ENCODE measurements at places on chromosomes 7 and 10.

DNA sequence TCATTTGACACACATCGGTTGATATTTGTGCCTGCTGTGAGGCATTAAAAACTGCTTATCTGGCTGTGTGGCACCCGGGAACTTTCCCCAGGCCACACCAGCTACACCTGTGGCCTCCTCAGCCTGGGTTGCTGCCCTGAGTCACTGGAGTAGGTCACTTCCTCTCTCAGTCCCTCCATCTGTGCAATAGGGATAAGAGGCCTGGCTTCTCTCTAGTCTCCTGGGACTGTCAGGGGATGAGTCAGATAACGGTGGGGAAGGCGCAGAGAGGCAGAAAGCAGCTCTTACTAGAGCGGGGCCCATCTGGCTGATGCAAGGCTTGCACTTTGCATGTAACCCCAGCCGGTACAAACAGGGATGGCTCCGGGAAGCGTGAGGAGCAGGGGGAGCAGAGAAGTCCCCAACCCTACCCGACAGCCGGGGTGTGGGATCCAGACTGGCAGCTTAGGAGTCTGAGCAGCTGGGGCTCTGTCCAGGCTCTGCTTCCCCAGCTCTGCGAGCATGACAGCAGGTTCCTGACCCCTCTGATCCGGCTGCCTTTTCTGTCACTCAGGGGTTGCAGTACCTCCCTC, 34.0 kb downstream of the DNAJB12 start:
- DNase-seq = peak; percentile 36

DNA sequence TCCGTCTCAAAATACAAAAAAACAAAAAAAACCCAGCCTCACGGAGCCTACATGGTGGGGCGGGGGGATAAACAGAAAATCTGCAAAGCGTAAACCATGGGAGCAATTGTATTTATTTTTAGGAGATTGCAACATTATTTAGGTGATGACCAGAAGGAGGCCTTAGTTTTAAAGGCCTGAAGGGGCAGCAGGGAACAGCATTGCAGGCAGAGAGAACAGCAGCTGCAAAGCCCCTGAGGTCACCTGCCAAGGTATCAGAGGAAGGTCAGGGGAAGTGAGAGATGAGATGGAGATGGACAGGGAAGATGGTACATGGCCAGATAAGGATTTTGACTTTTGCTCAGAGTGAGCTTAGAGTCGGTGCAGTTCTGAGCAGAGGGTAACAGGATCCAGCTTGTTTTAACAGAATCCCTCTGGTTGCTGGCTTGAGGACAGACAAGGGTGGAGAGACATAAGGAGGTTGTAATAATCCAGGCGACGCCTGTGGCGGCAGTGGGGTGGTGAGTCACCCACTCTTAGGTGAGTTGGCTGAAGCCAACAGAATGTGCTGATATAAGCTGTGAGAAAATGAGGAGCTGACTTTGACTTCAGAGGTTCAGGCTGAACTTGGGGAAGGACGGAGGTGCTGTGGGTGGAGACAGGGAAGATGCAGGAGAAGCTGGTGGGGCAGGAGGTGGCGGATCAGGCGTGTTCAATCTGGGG, 82.3 kb upstream of the GTF2I start:
- DNase-seq = no peak

DNA sequence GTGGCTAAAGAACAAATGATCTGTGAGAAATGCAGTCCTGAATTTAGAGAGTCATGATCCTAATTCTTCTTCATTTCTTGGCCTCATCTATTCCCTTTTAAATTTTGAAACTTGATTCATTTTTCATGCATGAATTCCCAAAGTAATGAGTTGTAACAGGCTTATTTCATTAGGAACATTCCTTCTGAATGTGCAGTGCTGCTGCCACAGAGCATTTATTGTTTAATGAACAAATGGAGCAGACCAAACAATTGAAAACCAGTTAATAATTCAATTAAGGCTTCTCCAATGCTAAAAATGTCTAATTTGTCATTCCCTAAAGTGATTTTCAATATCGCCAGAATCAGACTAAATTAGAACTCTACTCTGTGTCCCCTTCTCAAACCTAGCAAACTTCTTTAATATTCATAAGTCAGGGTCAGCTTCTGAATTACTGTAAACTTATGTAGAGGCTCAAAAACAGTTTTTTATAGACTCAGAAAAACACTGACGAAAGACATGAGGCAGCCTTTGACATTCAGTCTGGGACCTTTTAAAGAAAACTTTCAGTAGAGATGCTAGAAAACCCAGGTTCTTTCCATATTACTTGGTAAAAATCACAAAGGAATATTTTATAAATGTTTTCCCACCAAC, 14.5 kb downstream of the LSMEM1 start:
- DNase-seq = no peak

DNA sequence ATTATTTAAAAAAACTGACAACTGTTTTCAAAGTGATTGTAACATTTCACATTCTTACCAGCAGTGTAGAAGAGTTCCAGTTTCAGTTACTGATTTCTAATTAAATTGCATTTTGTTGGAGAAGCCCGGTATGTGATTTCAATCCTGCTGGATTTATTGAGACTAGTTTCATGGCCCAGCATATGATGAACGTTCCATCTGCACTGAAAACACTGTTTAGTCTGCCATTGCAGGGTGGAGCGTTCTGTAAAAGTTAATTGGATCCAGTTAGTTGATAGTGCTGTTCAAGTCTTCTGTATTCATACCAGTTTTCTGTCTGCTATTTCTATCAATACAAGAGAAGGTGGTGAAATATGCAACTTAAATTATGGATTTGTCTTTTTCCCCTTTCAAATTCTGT, 37.3 kb upstream of the CCNY start:
- DNase-seq = no peak

DNA sequence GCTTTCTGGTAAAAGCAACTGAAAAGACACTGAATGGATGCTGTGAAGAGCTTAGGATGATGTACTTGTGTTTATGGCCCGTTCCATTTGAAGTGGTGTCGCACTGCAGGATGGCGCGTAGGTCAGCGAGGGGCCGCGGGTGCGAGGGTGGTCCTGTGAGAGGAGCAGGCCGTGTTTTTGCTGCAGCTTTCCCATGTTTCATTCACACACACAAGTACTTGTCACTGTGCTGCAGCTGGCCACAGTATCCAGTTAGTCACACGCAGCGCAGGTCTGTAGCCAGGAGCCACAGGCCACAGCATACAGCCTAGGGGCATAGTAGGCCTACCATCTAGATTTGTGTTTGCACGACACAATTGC, 23.2 kb downstream of the WIPI2 start:
- DNase-seq = no peak

GRCh38 chr7:121219026-121219425, 109.8 kb upstream of the WNT16 start:
- no peak for DNase-seq

- DNase-seq = no peak
Observed at GRCh38 chr10:108791030-108791429, 1132.3 kb downstream of the XPNPEP1 start.

- DNase-seq = no peak
Observed at GRCh38 chr7:80923211-80923612, 4.4 kb upstream of the SEMA3C start.

DNA sequence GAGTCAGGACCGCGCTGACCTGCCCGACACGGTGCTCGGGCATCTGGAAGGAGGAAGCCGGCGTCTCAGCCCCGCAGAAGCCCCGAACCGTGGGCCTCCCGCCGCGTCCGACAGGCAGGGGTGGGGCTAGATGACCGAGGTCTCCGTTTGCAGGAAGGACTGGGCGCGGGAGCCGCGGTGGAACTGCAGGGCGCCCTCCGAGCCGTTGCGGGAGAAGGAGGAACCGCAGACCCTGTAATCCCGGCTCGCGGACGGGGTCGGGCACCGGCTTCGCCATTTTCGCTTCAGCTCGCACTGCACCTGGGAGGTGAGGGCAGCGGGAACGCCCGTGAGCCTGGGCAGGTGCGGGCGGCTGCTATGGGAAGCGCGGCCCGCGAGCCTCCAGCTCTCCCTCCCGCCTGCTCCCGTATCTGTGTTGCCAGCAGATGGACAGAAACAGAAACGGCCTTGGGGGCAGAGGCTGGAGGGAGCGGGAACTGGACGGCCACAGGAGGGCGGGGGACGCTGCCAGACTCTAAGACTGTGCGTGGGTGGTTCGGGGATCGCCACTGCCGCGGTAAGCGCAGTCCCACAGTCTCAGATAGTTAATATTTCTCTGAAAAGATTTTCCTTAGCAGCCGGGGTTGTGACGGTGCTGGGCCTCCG, 114.1 kb downstream of the VIPR2 start:
- no peak for DNase-seq

DNA sequence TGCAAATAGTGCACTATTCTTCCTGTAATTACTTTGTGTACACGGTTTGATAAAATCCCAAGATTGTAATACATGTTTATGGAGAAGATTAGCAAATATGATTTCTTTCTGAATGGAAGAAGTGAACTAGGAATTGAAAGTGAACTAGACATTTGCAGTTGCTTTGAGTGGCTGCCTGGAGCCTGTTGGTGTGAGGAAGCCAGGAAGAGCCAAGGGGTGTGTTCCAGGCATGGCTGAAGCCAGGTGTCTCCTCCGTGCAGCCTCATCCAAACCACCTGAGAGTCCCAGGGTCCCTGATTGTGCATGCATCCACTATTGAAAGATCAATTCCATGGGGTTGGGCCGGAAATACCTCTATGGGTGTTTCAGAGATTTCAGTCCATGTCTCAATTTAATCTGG, 253.1 kb upstream of the SHH start:
- no peak for DNase-seq

- DNase-seq = peak; percentile 65
Observed at GRCh38 chr7:46352004-46352954, 431.2 kb upstream of the IGFBP3 start.

DNA sequence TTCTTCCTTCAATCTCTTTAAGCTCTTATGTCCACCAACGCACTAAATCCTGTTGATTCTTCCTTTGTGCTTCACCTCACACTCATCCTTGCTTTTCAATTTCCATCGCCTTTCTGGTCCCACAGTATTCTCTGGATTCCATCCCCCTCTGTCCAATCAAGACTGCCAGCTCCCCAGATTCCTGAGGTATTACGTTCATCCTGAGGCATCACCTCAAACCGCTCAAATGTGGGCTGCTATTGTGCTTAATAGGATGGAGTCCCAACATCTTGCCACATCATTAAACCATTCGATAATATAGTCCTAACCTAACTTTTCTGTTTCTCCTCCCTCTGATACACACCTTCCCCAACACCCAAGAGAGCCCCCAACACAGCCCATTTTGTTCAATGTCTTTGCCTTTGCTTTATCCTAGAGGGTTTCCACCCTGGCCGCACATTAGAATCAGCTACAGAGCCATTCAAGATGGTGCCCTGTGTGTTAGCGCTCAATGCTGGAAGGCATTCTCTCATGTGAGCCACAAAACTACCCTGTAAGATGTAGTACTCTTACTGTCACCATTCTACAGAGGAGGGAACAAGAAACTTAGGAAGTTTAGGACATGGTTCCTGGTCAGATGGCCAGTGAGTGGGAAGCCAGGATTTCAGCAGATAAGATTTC, 79.5 kb upstream of the LEP start:
- DNase-seq = no peak

GRCh38 chr10:97468162-97468561, 22.2 kb downstream of the ZDHHC16 start:
- no peak for DNase-seq

DNA sequence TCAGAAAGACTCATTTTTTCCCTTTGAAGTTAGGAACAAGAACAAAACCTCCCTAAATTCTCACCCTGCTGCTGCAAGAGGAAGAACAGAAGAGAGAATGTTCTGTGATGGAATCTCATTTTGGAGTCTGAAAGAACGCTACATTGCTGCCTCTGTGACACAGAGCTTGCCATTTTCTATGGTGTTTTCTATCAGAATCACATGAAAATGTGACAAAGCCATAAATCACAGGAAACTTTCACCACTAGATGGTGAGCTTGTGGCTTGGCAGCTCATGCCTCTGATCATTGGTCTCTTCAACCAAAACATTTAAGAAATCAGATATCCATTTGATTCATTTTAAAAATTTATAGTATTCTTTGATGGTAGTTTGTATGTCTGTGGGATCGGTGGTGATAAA, 82.9 kb downstream of the CADPS2 start:
- DNase-seq = peak; percentile 68

- DNase-seq = no peak
Observed at GRCh38 chr7:142478479-142479220, 220.8 kb upstream of the PRSS58 start.

All from brain (organoid and tissue), 16 donors.